H9 (cell line): ENCODE measurements at places on chromosomes 11 and 22. TPM values are rescaled to one million over a fixed set of nuclear protein-coding genes. Genes with fewer than 3 reads are reported as not detected.

The IL18 gene
- total RNA-seq, result 0.31 TPM in 1 of 2 replicates, not detected in the other

The DEPDC7 gene
- 4.4 TPM in 2 replicates for total RNA-seq

The MB gene
- total RNA-seq, result 0.29 and 0.55 TPM in 2 replicates

The HOATZ gene
- total RNA-seq, result not detected in 2 replicates

- no peak for DNase-seq
Measured at GRCh38 chr11:88689548-88690240, 352.2 kb upstream of the CTSC start.

- no peak for DNase-seq
Measured at GRCh38 chr11:120911943-120912342, 112.0 kb upstream of the TBCEL start.
